ENCODE measurements at places on chromosomes 6 and 20. TPM values are rescaled to one million over a fixed set of nuclear protein-coding genes. Genes with fewer than 3 reads are reported as not detected.

DCBLD1 gene
- not detected for total RNA-seq

LHFPL5 gene
- total RNA-seq = not detected

SMOC2 gene
- total RNA-seq = 0.20 TPM

GRCh38 chr20:3753501-3754275 is 13.9 kb downstream of the ADISSP start:
- DNase-seq = no peak

DCDC2 gene
- total RNA-seq = not detected

DNA sequence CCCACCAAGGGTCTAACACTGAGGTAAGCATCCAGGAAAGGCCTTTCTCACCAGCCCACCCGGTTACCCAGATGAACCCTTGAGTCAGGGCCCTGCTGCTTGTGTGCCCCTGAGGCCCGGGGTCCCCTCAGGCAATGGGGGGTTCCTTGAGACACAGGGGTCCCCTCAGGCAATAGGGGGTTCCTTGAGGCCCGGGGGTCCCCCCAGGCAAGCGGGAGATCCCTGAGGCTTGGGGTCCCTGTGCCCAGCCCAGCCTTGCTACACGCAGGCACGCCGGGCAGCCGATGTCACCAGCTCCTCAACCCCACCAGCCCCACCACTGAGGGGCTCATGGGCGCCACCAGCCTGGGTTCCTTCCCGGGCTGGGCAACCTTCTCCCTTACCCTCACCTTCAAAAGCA is 247.2 kb downstream of the TTLL2 start:
- DNase-seq = no peak

GRCh38 chr20:37562695-37563480 is 35.2 kb upstream of the BLCAP start:
- DNase-seq = no peak

DNA sequence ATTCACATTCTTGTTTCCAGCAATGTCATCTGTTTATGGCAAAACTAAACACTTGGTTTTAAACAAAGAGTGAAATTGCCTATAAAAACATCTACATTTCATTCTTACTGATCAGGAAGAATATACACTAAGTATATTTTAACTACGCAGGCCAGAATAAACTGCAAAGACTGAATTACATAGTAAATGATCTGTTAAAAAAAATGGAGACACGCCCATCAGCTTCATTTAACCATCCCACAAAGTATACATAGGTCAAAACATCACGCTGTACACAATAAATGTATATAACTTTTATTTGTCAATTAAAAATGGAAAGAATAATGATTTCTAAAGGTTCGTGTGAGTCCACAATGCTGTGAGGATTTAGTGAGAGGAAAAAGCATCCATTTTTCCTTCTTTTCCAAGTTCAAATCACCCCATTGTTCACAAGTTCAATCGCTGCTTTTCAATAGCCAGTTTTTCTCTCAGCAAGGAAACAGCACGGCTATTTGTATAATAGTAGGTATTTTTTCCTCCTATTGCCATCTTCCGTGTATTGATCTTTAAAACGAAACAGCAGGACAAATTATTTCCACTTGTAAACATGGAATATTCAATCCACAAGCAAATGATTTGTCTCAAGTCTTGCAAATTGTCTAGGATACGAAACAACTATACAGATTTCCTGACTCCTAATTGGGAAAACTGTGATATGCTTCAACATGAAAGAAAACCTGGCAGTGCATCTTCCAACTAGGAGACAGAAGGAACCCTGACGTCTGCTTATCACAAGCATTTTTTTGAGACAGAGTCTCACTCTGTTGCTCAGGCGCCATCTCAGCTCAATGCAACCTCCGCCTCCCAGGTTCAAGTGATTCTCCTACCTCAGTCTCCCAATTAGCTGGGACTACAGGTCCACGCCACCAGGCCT is 10.6 kb downstream of the SFT2D1 start:
- DNase-seq = peak; percentile 12

- no peak for DNase-seq
These were observed 230.0 kb upstream of the BTBD3 start for GRCh38 chr20:11687546-11688292.

DNA sequence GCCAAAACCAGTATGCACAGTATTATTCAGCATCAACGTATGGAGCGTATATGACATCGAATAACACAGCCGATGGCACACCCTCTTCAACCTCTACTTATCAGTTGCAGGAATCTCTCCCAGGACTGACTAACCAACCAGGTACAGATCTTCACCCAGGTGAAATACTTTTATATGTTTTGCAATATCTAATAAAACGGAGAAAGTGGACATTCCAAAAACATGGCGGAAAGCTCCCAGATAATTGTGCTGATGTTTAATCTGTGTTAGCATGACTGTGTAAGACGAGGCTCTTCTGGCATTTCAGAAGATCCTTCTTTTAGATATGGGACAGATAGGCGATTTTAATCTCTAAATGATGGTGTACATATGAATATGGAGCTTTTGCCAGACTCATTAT is 227.4 kb downstream of the EYA4 start:
- no peak for DNase-seq

DEFB132 gene
- total RNA-seq = not detected

DNA sequence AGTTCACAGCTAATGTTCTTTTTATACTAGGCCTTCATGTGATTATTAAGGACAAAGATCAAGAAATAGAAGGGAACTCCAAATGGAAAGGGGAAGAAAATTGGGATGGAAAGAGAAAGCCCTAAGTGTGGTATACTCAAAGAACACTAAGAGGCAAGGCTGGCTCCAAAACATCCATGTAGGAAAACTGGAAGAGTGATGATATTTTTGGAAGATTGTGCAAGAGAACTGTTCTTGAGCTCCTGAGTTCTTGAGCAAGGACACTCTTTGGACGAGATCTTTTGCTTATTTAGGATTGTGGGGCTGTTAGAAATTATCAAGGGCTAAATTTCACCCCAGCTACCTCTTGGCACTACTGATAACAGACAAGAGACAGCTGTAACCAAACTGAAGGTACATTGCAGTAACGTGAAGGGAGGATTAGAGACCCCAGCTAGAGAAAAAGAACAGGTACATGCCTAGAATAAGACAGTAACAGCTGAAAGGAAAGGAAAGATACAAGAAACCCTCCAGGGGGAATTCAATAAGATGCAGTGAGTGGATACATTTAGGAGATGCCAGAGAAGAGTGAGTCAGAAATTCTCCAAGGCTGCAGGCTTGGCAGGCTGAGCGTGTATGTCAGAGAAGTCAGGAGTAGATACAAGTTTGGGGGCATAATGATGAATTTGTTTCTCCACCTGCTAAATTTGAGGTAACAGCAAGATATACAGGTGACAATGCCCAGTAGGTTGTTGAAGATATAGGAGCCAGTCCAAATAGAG is 69.7 kb downstream of the CBLN4 start:
- DNase-seq = no peak

DNA sequence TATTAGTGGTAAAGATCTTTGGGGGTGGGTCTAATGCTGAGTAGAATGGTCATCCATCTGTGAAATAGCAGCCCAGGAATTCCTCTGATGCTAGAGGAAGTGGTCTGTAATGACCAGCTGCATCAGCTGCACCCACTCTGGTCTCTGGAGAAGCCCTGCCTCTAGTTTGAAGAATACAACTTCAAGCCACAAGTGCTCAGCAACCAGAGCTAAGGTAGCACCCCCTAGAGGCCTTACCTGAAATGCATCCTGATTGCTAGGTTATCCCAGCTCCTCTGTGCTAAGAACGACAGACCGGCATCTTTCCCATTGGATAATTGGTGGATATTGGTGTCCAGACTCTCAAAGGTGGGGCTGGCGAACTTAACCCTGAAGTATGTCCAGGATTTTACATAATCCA is 58.2 kb downstream of the DNAH8 start:
- DNase-seq = no peak

GRCh38 chr6:166360243-166361076 is 18.1 kb upstream of the SFT2D1 start:
- DNase-seq = no peak

DNA sequence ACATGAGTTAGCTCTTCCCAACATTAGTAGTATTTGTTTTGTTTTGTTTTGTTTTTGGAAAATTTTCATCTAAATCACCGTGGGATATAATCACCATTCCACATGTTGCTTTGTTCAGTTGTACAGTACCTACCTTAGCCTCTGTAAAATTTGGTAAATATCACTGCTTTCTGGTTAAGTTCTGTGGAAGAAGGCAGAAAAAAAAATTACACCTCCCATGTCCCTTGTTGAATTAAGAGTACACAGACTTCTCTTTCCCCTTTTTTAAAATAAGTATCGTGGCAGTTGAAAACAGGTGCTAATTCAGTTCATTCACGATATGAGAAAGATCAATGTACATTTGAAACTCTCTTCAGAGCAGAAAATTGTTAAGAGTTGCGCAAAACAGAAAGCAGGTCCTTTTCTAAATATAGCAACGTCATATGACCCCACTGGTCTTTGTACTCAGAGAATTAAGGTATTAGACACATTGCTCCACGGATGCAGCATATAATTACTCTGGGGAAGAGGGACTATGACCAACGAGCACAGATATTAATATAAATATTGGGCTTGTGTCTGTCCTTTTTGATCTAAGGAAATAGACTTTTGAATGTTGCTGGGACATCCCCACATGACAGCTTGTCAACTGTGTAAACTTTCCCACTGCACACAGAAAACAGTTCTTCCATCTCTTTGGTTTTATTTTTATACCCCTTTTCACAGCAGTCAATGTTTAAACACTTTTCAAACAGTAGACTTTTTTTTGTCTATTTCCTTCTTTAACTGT is 58.6 kb upstream of the ZNF217 start:
- DNase-seq = no peak

GRCh38 chr6:113625850-113626249 is 231.3 kb upstream of the MARCKS start:
- no peak for DNase-seq

MBOAT1 gene
- 1.2 TPM for total RNA-seq

GRCh38 chr20:9112541-9113515 is 43.9 kb downstream of the PLCB4 start:
- DNase-seq = peak; percentile 78

DNA sequence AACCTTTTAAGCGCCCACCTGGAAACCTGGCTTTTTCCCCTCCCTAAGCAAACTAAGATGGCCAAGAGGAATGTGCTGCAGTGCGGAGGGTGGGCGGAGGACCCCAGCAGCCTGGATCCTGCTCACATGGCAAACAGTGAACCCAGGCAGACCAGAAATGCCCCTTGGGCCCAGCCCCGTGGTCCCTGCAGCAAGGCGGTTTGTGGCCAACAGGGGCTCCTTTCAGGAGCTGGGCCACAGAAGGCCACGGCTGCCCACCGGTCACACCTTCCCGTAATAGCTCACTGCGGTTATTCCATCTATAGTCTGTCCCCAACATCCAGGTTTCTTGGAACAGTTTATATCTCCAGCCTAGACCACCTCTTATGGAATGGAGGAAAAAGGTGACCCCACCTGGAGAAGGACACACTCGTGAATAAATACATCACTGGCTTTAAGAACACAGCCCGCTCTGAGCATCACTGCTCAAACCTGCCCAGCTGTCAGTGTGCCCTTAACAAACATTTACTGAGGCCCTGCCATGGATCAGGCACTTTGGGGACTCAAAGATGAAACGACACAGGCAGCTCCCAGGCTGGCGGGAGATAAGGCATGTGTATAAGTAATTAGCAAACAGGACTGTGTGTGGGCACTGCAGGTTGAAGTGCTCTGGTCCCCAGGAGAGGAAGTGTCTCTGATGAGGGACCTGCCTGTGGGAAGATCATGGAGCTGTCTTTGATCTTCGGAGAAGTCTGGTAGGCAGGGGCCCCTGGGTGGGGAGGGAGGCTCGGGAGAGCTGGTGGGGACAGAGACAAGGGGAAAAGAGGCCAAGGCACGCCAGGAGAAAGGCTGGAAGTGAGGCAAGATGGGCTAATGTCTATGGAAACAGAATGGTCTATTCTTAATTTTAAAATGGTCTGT is 3.2 kb upstream of the TUBB1 start:
- DNase-seq = no peak

GRCh38 chr6:162710419-162710818 is 17.1 kb downstream of the PRKN start:
- no peak for DNase-seq

- no peak for DNase-seq
These were observed 509 bp upstream of the TPD52L2 start for GRCh38 chr20:63864545-63864977.

GRCh38 chr6:43355862-43356590 is 13.4 kb downstream of the ZNF318 start:
- DNase-seq = peak; percentile 16

DNA sequence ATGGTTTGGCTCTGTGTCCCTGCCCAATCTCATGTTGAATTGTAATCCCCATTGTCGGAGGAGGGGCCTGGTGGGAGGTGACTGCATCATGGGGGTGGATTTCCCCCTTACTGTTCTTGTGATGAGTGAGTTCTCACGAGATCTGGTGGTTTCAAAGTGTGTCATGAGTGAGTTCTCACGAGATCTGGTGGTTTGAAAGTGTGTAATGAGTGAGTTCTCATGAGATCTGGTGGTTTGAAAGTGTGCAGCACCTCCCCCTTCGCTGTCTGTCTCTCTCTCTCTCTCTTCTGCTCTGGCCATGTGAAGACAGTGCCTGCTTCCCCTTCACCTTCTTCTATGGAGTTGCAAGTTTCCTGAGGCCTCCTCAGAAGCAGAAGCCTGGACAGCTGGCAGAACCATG is 87.6 kb downstream of the MYLK4 start:
- no peak for DNase-seq

DNA sequence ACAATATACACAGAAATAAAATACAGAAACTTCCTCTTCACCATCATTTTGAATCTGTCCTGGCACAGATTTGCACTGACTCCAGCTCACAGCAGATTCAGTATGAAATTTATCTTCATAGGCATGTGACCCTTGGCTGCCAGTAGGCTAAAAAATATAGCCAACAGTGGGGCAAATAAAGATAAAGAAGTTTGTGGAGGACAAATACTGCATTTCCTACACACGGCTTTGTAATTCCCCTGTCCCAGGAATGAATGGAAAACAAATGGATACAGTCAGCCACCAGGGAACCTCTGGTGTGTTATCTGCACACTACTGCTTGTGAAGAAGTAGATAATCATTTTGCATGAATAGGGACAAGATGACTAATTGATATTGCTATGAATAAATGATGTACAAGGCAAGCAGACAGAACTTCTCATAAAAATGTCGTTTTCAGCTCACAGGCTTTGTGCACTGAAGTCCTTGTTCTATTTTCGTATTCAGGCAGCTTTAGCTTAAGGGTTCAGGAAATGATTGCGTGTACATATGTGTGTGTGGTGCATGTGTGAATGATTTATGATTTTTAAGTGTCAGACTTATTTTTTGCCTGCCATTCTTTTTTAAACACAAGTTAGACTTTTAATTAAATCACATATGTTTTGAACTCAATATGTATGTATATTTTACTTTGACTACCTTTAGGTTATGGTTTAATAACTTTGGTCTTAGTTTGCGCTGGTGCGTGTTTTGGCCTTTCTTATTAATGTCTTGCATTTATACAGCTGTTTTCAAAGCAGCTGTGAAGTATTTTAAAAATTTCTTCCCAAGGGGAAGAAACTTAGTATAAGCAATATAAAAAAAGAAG is 543.8 kb upstream of the JAG1 start:
- DNase-seq = no peak

CCR6 gene
- not detected for total RNA-seq

RIPPLY2 gene
- total RNA-seq = not detected

Data from G401 (cell line).